ENCODE measurements at places on chromosomes 7 and 10.

- no peak for DNase-seq
Measured at GRCh38 chr7:20862554-20862953, 75.9 kb upstream of the SP8 start.

GRCh38 chr7:27611059-27611458 is 51.6 kb downstream of the HIBADH start:
- no peak for DNase-seq

DNA sequence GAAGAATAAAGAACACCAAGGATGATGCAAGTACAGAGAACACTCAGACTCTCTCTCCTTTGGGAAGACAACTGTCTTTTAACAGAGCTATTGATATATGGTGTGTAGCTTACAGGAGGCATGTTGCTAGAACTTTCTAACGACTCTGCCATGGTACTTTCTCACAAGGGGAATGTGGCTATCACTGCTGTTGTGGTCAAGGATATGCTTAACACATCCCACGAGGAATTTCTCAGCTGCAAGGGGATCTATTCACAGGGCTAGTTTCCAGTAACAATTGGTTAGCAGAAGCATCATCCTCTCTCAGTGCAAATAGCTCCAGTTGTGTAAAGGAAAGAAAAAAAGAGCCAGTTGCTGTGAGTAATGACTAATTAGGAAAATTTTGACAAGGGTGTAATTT is 826.0 kb downstream of the SORCS1 start:
- DNase-seq = no peak

GRCh38 chr10:124722798-124723783 is 21.1 kb downstream of the FAM53B start:
- peak; percentile 47 for DNase-seq

GRCh38 chr7:1713502-1714484 is 43.7 kb downstream of the ELFN1 start:
- DNase-seq = no peak

DNA sequence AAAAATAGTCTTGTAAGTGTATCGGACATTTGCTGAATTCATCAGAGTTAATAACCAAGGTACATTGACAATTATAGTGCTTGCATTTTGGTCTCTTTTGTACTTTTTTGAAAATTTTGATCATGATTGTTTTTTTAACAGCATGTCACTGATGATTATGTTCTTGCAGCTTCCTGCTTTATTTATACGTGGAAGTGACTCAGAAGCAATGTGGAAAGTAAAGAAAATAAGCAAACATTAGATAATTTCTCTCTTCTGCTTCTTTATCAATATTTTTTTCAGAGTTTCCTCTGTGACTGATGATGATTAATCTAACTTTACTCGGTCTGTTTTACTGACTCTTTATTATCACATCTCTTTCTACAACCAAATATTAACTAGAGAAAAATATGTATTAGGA is 1351.9 kb downstream of the REEP3 start:
- DNase-seq = no peak

DNA sequence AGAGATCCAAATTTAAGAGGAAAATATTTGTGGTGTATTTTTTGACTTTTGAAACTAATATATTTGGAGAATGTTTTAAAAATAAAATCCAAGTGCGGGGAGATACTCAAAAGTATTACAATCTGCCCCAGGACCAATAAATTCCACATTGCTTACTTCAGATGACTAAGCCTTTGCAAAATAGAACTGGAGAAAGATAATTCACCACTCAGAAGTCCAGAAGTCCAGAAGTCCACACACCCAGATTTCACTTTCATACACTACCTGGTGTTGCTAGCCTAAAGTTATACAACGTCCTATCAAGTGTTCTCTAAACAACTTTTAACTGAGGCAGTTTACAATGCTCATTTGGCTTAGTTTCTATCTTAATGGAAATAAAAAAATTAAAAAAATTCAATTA is 487.0 kb upstream of the SEMA3D start:
- DNase-seq = no peak

DNA sequence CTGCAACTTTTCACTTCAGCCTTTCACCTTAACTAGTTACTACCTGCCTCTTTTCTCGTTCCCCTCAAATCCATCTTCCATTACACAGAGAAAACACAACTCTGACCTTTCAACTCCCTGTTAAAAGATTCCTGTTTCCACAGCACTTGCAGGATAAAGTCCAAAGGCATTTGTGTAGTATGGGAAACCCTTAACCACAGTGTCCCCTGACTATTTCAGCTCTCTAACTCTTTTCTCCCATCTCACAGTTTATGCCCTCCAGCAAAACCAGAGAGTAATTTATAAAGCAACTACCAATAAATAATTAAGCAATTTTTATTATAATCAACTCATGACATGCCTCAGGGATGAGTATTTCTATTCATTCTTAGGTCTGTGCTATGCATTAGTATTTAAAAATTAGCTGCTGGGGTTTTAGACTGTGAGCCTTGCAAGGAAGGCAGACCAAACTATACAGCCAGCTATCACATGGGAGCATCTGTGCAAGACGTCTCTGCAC is 51.0 kb downstream of the COL1A2 start:
- no peak for DNase-seq

- no peak for DNase-seq
Measured at GRCh38 chr10:35780970-35781642, 139.0 kb upstream of the FZD8 start.

DNA sequence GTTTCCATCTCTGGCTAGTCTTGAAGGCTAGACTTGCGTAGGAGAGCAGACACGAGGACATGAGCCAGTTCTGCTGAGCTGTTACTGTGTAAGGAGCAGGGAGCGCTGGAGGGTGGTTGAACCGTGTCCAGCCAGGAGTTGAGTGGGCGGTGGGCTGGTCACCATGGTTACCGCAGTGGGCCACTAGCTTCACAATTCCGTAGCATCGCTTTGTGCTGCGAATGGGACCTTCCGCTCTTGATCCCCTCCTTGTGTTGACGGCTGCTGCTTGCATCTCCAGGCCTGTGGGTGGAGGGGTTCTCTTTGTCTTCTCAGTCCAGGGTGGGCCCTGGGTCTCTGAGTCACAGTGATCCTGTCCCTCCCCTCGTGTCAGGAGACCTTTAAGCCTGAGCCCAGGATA is 49.4 kb upstream of the OCM start:
- DNase-seq = no peak

DNA sequence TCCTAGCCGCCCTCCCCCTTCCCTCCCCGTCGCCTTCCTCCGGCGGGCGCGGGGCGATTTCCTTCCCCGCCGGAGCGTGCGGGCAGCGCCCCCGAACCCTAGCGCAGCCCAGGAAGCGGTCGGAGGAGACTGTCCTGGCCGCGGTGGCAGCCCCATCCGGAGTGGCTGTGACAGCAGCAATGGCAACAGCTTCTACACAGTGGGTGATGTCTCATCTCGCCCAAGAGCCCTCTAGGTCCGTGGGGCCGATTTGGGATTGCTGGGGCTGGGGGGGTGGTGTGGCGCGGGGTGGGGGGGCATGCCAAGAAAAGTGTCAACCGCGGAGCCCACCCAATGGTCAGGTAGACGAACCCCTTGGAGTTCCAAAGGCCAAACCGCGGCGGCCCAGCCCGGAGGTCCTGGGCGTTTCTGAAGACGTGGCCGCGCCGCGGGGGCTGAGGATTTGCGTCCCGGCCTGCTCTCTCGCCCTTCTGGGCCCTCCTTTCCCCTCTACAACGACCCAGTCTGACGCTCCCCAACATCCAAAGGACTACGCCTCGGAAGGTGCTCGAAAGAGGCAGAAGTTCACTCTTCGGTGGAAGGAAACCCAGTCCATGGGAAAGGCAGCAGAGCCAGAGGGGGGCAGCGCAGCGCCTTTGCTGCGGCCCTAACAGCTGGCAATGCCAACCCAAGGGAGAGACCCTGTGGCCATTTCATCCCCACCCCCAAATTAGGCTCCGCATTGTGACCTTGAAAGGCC is 603 bp upstream of the TWIST1 start:
- DNase-seq = no peak

GRCh38 chr10:63496561-63496960 is 24.6 kb upstream of the REEP3 start:
- DNase-seq = no peak

GRCh38 chr7:16989811-16990413 is 108.1 kb upstream of the AGR3 start:
- DNase-seq = no peak

- no peak for DNase-seq
Measured at GRCh38 chr10:73648975-73649829, 6.6 kb downstream of the SYNPO2L start.

DNA sequence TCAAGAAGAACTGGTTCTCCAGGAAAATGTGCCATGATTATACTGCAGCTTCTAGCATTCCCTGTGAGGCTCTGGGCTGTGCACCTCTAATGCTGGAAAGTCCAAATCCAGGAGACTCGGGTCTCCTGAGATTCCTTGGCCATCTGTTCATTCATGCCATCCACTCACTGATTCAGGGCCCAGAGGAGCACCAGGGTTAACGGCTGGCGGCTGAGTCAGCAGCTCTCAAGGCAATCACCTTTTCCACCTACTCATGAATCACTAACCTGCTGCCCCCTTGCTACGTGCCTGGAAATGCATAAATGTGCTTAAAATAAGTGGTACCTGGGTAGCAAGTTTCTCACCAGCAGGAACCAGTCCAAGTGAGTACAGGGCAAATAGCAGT is 132.7 kb downstream of the KCNMA1 start:
- no peak for DNase-seq

- DNase-seq = no peak
Measured at GRCh38 chr7:590731-591551, 71.3 kb upstream of the PDGFA start.

GRCh38 chr10:88991899-88992320 is 1.3 kb downstream of the FAS start:
- DNase-seq = peak; percentile 29

GRCh38 chr7:44348300-44348699 is 22.9 kb upstream of the CAMK2B start:
- DNase-seq = peak; percentile 12

GRCh38 chr7:24952464-24952863 is 27.5 kb downstream of the OSBPL3 start:
- no peak for DNase-seq

- DNase-seq = no peak
Measured at GRCh38 chr7:151657173-151657572, 137.5 kb upstream of the RHEB start.

DNA sequence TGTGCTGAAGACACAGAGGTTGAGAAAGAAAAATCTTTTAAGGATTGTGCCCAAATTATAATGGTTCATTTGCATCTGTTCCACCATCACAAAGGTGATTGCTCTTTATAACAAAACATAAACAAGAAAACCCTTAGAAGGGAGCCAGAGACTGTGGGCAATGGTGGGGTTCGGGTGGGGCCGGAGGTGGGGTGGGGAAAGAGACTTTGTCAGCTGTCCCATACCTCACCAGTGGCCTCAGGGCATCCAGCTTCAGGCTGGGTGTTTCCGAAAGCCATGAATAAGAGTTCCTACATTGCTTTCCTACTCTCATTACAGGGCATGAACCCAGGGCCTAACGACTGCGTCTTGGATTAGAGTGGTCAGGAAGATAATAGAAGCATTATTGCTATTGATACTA is 227.9 kb downstream of the PHTF2 start:
- no peak for DNase-seq

DNA sequence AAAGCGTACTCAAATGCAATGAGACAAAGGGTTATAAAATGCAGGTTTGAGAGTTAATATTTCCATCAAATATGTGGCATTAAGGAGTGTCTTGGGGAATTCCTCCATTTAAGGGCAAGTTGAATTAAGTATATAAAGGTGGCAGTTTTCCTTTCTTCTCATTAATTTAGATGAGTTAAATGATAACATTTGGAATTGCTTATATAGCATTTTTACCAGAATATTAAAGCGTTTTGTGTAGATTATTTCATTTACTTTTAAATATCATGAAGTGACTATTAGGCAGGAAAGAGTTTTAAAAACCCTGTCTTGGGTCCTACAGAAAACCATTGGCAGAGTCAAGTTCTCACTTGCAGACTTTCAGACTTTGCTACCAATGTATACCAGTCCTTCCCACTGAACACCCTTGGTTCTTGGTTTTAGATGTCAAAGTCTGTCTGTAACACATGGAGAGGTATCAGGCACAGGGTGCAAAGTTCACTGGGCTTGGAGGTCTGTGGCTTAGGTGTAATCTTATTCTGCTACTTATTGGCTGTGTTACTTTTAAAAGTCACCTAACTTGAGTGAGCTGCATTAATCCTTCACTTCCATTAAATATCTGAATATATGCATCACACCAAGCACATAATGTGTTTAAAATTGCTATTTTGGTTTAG is 51.0 kb downstream of the ASB4 start:
- DNase-seq = no peak

DNA sequence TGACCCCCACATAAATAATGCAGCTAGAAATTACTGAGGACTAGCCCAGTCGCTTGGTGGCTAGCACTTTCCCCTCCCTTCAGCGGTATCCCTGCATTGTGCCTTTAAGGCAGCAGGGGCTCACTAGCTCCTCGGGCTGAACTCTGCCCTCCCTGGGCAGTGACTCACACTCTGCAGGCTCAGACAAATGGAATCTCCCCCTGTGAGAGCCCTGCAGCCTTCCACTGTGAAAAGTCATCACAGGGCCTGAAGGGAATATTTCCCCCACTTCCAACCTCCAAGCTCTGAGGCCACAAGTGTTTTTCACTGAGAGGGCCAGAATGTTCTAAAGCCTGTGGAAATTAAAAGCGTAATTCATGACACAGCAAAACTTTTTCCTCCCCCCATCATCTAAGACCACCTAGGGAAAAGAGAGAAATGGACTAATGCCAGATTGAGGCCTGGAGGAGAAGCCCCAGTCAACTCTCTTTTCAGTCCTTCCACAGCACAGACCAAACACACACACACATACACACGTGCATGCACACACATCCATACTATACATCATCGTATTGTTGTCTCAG is 93.6 kb upstream of the COL1A2 start:
- DNase-seq = no peak

GRCh38 chr10:132624061-132624846 is 86.7 kb downstream of the INPP5A start:
- DNase-seq = no peak

DNA sequence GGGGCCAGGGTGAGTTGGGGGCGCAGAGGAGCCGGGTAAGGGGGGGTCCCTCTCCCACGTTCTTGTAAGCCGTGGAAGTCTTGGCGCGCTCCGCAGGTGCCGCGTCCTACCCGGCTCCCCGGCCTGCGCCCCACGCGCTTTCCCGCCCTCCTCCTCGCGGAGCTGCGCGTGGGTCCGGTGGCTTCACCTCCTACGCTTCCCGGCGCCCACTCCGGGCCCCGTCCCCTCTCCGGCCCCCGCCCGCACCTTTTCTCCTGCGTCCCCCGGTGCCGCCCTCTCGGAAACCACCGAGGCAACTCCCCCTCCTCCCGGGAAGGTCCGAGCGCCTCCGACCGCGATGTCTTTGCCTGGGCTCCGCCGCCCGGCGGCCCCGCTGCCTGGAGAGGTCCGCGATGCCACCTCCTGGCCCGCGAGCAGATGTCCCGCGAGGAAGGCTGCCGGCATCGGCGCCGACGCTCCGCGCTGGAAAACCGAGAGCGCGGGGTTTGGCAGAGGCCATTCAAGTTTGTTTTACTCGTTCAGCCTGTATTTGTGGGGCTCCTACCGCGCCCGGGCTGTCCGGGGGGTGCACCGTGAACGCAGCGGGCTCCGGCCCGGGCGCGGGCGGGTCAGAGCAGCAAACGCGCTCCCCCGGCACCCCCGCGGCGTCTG is 2.4 kb upstream of the NKX6-2 start:
- DNase-seq = no peak

Data from CD4-positive, alpha-beta T cell treated with Interleukin-6 at 100 ng/mL for 8 hours (primary cell).